Activated CD8-positive, alpha-beta memory T cell treated with anti-CD3 and anti-CD28 coated beads for 24 hours (primary cell): ENCODE measurements at places on chromosomes 1 and 21.

GRCh38 chr1:228802386-228803220 is 67.3 kb downstream of the RHOU start:
- no peak for DNase-seq

DNA sequence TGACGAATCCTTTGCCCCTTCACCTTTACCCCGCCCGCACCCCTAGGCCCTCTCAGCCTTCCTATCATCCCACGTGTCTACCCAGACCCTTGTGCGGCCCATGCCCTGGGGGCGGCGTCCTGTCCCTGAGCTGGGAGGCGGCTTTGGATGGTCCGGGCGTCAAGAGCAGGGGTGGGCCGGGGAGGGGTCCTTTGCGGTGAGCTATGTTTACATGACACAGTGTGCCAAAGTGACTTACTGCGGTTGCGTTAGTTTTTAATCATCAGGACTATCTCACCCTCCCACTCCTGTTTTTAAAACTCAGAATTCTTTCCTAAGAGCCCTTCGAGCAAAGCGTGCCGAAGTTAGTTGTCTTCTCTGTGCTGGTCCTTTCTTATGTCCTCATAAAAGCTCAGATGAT is 144.6 kb downstream of the PGBD5 start:
- peak; percentile 53 for DNase-seq

GRCh38 chr1:155207806-155208540 is at the start of gene THBS3:
Gene THBS3, minus strand, starts transcription at chr1:155207897. Its CDS starts 21 bp downstream, at chr1:155207876.
- no peak for DNase-seq

DNA sequence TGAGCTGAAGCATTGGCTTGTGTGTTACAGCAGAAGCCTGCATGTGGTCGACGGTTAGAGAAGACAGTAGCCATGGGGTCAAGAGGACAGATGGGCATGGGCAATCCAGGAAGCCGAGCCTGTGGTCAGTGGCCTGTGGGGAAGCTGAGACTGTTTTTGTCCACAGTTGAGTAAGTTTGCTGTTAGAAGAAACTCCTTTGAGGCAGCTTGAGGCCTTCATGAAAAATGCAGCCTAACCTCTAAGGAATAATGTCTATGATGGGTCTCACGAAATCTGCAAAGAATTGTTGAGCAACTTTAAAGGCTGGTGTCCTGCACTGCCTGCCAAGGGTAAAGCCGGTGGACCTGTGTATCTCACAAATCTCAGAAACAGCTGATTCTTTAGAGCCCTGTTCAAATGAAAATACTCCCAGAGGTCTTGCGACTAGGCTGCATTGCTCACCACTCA is 322.4 kb downstream of the SETD4 start:
- no peak for DNase-seq

DNA sequence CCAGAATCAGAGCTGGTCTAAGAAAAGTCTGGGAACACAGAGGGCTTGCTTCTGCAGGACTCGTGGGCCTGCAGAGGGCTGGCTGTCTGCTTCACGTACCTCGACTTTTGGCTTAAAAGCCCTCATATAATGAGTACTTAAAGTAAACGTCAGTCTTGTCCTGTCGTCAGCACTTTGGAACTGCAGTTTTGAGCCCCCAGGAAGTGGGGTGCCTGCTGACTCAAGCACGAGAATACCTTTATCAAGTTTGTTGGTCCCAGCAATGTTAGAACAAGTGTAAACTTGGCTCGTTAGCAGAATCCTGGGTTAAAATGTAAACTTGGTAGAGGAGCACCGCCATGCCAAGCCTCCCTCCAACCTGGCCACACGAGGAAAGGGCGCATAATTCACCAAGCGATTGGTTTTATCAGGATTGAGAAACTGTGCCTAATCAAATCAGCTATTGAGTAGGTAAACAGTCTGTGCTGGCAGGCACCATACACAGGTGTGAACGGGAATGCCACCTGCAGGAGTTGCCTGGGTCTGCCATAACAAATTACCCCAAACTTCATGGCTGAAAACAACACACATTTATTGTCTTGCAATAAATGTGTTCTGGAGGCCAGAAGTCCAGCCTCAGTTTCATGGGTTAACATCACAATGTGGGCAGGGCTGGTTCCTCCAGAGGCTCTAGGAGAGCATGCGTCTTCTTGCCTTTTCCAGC is 45.0 kb upstream of the FHAD1 start:
- DNase-seq = no peak

- DNase-seq = no peak
Observed at GRCh38 chr1:110335265-110335664, 3.9 kb upstream of the RBM15 start.

DNA sequence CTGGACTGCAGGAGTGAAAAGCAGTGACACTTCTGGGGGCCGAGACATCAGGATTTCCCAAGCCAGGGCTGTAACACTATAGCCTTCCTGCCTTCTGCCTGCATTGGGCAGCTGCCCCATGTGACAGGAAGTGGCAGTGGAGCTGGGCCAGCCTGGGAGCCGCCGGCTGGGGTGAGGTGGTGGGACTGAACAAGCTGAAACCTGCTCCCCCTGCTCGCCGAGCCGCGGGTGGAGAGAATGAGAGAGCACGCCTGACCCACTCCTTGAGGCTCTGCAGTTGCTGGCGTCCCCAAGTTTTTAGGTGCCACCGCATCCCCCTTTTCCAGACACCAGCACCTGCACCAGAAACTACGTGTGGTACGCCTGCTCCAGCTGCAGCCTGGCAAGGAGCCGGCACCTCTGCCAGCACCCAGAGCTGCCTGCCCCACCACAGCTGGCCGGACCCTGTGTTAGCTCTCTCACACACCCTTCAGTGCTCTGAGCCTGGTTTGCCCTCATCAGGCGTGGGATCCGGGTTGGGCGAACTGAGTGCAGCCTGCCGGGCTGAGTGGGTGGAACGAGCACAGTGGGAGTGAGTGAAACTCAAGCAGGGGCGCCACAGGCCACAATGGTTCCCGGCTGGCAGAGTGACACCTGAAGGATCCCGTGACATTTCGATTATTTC is 119.4 kb downstream of the AKT3 start:
- DNase-seq = no peak
